Naive thymus-derived CD8-positive, alpha-beta T cell (primary cell): ENCODE measurements at places on chromosomes 6 and 20. TPM values are rescaled to one million over a fixed set of nuclear protein-coding genes. Genes with fewer than 3 reads are reported as not detected.

- DNase-seq, result no peak
Measured at GRCh38 chr6:119543332-119543731, 193.8 kb upstream of the MAN1A1 start.

NINL gene
- 0.96 TPM for polyA plus RNA-seq

GRCh38 chr6:149363154-149363553, 36.9 kb upstream of the SUMO4 start:
- no peak for DNase-seq

GSTA2 gene
- polyA plus RNA-seq, result not detected

OCSTAMP gene
- polyA plus RNA-seq, result not detected

GRCh38 chr20:60240986-60241385, 282.8 kb downstream of the CDH26 start:
- DNase-seq, result no peak

GRCh38 chr20:58647162-58647795, 3.8 kb upstream of the STX16 start:
- DNase-seq, result no peak

DNA sequence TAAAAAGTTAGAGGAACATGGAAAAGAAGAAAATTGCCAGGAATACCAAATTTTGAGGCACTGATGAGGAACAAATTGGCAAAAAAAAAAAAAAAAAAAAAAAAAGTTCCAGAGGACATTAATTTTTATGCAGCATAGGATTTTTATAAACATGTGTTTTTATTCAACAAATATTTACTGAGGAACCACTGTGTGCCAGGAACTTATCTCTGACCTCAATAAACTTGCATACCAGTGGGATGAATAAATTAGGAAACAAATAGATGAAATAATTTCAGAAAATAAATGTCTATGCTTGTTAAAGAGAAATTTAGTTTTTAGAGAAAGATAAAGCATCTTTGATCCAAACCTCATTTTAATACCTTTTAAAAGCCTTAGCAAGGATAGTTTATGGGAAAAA, 175.1 kb downstream of the PDE10A start:
- no peak for DNase-seq

GRCh38 chr6:108353853-108354252, 59.0 kb downstream of the AFG1L start:
- DNase-seq, result no peak

ID1 gene
- polyA plus RNA-seq, result 0.87 TPM

GRCh38 chr6:150395388-150396009, 26.7 kb downstream of the IYD start:
- peak; percentile 38 for DNase-seq

DNA sequence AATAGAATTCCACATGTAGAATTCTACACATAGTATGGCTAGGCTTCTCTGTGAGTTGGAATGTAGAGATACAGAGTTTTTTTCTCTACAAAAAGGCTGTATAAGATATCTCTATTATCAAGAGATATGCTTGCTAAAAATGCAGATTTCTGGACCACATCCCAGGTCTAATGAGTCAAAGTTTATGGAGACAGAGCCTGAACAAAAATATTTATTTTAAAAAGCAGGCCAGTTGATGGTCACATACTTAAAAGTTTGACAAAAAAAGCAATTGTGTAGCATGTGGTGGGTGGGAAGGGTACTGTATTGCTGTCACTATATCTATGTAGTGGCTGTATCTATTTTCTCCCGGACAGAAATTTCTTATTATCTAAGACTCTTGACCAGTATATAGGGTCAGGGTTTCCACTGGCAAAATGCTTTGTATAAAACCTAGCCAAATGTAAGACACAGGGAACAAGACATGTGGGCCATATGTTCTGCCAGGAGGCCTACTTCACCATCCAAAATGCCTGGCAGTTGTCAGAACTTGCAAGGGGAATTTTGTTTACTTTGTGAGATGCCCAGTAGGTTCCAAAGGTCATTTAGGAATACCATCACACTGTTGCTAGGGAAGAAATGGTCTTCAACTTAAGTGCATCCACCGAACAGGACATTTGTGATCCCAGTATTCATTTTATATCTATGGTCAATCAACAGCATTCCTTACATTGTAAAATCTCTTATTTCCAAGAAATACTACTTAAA, 60.6 kb downstream of the SHPRH start:
- DNase-seq, result no peak

GRCh38 chr6:33698494-33698893, 13.0 kb downstream of the UQCC2 start:
- no peak for DNase-seq

HTR1B gene
- polyA plus RNA-seq, result not detected

- DNase-seq, result peak; percentile 68
Measured at GRCh38 chr6:155327326-155328073, 13.2 kb upstream of the TFB1M start.

- DNase-seq, result no peak
Measured at GRCh38 chr6:41705311-41705995, 30.0 kb downstream of the TFEB start.

CEP57L1 gene
- 5.4 TPM for polyA plus RNA-seq

LAMP5 gene
- not detected for polyA plus RNA-seq
